PC-9 (cell line): ENCODE measurements at places on chromosomes 6 and 20.

DNA sequence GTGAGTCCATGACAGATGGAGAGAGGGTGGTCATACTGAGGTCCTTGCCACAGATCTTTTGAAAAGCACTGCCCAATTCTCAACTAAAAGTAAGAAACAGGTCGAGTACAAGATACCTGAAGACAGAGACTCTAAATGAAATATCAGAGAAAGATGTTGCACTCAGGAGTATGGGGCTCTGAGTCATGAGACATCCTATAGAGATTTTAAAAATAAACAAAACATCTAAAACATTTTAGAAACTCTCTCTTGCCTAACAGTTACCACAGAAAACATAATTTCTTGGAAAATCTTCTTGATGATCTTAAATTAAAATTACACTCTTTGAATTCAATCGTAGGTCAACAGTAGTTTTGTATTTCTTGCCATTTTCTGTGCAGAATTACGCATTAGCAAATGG is 348.9 kb upstream of the MARCKS start:
- DNase-seq, result no peak

DNA sequence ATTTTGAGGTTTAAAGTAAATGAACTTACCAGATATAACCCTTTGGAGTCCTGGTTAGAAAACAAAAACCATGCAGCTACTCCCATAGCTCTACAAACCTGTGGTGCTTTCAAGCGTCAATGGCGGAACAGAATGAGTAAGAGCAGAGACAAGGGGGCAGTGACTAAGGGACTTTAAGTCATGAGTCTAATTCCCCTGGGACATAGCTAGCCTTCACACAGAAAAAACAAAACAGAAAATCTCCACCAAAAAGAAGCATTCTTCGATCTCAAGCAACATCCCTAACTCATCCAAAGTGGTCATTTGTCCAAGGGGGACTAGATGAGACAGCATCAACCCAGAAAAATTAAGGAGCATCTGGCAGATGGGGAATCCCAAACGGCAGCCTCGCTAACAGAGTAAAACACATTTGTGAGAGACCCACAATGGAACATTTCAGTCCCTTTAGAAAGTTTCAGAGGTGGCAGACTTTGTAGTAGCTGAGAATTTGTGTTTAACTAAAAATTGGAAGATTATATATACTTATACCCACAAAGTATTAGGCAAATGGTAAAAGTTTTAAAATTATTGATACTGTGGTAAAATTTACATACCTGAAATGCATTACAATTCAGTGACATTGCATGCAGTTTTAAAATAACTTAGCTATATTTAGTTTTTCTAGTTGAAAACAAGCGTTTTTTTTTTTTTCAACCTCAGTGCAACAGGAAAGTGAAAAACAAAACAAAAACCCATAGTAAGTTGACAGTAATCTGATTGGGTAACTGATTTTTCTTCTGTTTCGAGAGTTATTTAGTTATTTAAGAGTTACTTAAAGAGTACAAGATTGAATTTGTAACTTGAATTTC is 67.5 kb downstream of the KCNQ5 start:
- no peak for DNase-seq

DNA sequence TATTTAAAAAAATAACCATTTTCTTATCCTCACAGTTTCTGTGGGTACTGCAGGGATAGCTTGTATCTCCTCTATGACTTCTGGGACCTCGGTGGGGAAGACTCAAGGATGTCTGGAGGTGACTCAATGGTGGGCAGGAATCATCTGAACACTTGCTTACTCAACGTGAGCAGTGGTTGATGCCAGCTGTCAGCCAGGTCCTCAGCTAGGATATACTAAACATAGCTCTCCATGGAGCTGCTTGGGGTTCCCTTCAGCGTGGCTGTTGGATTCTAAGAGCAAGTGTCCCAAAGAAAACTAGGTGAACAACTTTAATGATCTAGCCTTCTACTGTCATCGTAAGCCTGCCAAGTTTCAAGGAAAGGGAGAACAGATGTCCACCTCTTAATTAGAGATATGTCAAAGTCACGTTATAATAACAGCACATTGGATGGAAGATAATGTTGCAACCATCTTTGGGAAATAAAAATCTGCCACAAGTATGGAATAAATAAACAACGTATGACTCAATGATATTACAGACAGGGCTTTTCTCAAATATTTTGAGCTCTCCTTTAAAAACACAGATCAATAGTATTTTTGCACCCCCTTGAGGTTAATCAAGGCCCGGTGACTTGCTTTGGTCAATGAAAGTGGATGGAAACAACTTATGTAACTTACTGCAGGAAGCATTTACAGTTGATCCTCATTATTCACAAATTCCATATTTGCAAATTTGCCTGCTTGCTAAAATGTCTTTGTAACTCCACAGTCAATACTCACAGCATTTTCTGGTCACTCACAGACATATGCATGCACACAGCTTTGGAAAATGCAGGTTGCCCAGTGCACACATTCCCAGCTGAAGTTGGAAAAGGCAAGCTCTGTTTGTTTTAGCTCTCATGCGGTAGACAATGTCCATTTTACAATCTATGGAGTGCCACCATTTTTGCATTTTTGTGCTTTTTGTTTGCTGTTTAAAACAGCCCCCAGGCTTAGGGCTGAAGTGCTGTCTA is 6.6 kb upstream of the HEBP2 start:
- DNase-seq, result no peak

DNA sequence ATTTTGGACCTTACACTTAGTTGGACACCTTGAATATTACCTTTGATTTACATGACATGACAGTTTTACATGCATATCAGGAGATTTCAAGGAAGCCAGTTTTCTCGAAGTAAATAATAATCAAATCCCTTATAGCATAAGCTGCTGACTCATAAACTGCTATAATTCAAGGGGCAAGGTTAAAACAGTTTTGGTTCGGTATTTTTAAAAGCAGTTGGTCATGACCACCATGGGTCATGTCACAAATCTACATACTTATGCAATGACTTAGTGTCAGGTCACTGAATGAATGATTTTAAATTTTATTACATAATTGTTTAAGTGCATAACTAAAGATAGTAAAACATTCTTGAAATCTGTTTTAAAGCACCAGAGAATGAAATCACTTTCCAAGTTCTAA is 158.0 kb downstream of the DST start:
- no peak for DNase-seq

GRCh38 chr20:46742669-46743045 is 33.2 kb downstream of the SLC2A10 start:
- DNase-seq, result no peak
